Stimulated activated naive CD4-positive, alpha-beta T cell treated with Interleukin-2 at 50 U/mL for 16 hours (primary cell): ENCODE measurements at places on chromosomes 11 and 22.

- DNase-seq: peak; percentile 46
Observed at GRCh38 chr11:119338318-119338890, 2.3 kb downstream of the C1QTNF5 start.

- peak; percentile 42 for DNase-seq
Observed at GRCh38 chr11:45885274-45885920, at the start of gene MAPK8IP1. Gene MAPK8IP1, plus strand, starts transcription at chr11:45885651. Its CDS starts 170 bp downstream, at chr11:45885821.

GRCh38 chr11:123841174-123841573 lies 35.0 kb upstream of the OR6M1 start:
- DNase-seq: no peak

DNA sequence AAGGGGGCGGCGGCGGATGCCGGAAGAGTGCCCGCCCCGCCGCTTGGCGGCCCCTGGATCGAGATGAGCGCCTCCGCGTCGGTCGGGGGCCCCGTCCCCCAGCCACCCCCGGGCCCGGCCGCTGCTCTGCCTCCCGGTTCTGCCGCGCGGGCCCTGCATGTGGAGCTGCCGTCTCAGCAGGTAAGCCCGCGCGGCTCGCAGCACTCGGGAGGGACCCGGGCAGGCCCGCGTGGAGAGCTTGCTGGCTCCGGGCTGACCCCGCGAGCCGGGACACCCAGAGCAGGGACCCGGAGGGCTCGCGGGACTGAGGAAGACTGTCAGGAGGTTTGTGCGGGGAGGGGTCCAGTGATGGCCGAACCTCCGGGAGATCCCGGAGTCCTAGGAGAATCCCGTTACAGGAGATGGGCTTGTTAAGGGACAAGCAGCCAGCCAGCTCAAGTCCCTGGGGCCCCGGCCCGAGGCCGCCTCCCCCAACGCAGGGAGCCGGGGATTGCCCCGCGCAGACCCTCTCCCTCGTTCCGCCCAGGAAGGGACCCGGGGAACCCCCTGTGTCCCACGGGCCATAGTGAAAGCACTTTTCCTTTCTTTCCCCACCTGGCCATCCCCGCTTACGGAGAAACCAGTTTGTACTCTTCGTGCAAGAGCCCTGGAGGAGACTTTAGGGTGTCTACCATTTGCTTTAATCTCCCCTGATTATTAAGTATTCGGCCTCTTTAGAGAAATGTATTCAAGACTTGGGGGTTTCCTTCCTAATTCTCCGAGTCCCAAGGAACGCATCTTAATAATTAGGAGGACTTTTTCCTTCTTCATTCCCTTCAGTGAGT lies 547 bp downstream of the UVRAG start:
- peak; percentile 25 for DNase-seq

DNA sequence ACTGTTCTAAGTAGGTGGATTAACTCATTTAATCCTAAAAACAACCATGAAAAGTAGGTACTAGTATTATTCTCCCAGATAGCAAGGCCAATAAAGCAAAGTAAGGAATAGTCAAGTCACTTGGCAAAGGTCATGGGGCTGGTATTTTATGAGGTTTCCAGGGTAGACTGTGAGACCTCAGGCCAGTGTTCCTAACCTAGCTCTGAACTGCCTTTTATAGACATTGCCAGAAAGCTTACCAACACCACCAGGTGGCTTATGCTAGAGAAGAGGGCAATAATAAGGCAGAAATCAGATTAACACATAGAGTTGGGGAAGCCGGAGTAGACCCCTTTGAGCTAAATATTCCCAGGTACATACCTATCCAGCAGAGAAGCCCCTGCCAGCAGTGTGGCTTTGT lies 490.9 kb upstream of the TENM4 start:
- no peak for DNase-seq

DNA sequence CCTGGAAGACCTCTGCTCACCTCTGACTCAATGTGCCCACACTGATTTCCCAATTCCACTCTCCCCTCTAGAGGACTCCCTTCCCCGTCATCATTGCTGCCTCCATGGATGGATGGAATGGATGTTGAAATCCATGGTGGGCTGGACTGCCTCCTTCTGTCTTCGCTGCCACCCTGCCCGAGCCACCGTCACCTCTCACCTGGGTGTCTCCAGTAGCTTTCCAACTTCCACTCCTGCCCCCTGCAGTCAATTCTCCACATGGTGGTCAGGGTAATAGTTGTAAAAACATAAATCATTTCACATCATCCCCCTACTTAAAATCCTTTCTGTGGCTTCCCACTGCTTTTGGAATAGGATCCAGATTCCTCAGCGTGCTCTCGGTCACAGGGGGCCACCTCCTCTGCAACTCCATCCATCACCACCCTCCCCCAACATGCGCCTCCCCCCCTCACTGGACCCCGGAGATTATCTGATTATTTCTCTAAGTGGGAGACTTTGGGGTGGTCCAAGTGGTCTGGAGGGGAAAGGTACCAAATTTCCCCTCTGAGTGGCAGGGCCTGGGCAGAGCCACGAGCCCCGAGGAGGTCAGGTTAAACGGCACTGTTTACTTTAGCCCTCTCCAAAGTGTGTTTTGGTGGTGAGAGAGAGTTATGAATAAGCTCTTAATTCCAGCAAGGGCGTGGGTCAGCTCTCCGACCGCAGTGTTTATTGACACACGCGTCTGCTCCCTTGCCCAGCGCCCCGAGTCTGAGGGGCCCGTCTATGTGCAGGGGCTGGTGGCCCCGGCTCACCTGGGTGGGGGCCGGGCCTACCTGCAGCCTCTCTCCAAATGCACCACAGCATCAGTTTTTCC lies 313.7 kb downstream of the MN1 start:
- no peak for DNase-seq

GRCh38 chr11:33185756-33186155 lies 24.5 kb upstream of the CSTF3 start:
- no peak for DNase-seq

DNA sequence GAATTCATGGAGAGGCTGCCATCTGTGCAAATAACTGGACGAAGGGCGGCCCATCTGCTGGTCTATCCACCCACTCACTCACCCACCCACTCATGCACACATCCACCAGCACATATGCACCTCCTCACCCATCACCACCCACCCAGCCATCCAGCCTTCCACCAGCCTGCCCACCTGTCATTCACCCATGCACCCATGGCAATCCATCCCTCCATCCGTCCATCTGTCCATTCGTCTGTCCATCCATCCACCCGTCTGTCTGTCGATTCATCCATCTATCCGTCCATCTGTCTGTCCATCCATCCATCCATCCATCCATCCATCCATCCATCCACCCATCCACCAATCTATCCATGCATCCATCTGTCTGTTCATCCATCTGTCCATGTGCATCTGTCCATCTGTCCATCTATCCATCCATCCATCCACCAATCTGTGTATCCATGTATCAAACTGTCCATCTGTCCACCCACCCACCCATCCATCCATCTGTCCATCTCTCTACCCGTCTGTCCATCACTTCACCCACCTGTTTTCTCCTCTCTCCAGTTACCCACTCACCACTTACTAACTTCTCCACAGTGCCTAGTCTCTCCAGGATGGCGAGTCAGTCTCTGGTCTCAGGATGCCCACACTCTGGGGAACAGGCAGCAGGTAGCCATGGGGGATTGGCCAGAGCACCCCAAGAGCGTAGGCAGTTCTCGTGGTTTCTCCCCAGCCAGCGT lies 8.9 kb downstream of the TRPM5 start:
- no peak for DNase-seq

DNA sequence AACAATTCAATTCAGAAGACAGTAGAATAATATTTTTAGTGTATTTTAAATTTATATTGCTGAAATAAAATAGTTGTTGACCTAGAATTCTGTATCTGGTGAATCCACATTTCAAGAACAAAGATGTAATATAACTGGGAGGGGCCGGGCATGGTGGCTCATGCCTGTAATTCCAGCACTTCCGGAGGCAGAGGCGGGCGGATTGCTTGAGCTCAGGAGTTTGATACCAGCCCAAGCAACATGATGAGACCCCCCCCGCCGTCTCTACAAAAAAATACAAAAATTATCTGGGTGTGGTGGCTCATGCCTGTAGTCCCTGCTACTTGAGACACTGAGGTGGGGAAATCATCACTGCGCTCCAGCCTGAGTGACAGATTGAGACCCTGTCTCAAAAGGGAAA lies 72.6 kb downstream of the CD82 start:
- no peak for DNase-seq

GRCh38 chr22:41380993-41381328 lies 781 bp upstream of the TEF start:
- DNase-seq: no peak

- DNase-seq: no peak
Observed at GRCh38 chr11:123152951-123153350, 42.1 kb downstream of the CLMP start.

DNA sequence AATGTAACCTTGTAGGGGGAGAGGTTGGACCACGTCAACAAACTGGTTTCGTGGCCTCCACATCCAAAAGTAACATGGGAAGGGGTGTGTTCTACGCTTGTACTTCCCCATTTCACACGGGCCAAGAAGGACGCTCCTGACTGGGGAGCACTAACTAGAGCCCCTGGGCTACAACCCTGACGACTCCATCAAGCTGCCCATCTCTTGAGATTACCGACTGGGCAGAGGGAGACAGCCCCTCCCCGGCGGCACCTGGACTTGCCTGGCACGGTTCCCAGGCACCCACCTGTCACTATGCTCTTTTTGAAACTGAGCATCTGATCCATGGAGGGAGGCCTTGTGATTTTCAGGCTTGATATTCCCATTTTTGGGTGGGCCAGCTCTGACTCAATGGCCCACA lies 68.5 kb downstream of the SHANK2 start:
- DNase-seq: no peak

DNA sequence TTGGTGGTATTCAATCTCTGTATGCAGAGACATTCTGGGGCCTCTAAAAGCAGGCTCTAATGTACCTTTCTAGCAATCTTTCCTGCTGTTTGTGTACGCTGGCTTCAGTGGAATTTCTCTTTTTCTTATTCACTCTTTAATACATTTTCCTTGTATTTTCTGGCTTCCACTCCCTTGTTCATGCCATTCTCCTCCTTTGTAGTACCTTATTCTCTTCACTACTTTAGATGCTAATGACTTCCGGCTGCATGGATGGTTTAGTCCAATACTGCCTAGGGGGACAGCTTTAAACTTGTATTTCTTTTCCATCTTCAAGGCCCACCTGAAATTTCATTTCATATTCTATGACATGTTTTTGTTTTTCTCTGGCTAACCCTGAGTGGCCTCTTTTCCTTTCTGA lies 40.2 kb downstream of the DDX10 start:
- no peak for DNase-seq

GRCh38 chr11:29263971-29264682 lies 752.7 kb downstream of the KCNA4 start:
- no peak for DNase-seq

- no peak for DNase-seq
Observed at GRCh38 chr11:42779555-42779954, 532.2 kb upstream of the API5 start.

DNA sequence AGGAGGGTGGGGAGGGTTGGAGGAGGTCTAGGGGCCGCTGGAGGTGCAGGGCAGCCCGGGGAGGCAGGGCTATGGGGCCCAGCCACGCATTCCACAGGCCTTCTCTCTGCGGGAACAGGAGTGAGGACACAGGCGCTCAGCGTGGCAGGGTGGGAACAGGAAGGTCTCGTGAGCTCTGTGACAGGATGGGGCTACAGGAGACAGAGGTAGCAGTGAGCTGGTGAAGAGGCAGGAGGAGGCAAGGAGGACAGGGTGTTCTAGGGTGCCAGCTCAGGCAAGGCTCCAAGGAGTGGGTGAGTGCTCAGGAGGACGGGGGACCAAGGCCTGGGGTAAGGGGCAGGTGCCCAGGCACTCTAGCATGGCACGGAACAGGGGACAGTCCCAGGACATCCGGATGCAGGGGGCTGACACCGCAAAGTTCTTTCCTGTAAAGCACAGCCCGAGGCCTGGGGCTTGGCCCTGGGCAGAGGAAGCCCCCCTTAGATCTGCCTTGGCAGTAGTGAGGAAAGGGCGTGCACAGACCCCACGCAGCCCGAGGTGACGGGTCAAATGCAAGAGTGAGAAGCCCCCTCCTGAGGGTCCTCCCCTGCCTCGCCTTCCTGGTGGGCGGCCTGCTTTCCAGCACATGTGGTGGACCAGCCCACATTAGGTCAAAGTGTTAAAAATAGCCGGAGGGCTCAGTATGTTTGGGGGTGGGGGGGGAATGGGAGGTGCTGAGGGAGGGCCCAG lies 4.7 kb upstream of the NEAT1 start:
- no peak for DNase-seq

GRCh38 chr11:85672105-85672902 lies 7.4 kb upstream of the CREBZF start:
- DNase-seq: no peak

GRCh38 chr11:64842366-64842759 lies 2.1 kb downstream of the CDC42BPG start:
- no peak for DNase-seq

DNA sequence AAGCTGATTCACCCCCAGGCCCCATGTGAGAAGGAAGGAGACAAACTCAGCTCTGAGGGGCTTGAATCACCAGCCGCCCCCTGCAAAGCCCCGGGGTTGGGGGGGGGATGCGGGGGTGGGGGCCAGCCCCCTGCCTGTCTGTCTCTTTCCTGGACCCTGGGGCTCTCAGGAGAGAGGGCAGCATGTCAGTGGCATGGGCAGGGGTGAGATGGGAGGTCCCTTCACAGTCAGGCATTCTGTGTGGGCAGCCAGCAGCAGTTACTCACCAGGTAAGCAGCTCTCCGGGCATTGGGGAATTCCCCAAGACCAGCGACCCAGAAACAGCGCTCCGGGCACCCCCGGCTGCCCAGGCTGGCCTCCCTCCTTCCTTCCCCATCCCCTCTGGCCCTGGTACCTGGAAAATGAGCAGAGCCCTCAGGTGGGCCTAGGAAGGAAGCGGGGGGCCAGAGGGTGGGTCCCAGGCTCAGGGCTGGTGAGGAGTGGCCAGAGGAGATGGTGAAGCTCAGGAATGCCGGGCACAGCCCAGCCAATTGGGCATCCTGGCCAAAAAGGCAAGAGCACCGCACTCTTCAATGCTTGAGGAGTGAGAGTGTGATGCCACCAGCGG lies 4.2 kb upstream of the LIF start:
- DNase-seq: peak; percentile 24

- DNase-seq: no peak
Observed at GRCh38 chr11:123313262-123313661, 116.8 kb upstream of the GRAMD1B start.

DNA sequence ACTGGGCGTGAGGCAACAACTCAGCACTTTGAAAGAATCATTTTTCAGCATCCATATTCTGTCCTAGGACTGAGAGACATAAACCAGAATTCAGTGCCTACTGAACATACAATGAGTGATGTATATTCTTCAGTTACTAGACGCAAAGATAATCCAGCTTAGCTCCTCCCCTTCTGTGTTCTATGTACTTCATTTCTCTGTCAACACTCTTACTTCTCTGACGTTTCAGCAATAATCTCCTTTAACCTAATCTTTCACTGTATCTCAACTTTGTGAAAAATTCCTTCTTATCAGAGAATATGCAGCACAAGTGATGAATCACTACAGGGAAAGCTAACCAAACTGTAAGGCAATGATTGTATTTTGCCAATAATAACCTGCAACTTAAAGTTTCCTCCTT lies 2.5 kb upstream of the OR51B5 start:
- DNase-seq: no peak

DNA sequence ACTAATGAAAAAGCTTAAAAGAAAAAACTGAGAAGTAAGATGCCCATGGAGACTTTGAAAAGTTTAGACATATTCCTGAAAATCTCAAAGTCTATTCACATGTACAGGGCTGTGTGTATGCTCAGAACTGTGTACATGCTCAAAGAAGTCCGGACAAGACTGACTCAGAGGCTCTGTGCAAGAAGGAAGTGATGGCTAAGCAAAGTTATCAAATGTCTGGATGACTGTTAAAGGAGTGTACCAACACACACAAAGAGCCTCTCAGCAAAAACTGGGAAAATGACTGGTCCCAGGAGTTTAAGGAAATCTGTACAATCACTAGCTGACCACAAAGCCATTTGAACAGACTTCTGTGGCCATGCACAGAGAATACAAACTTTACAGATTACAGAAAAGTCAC lies 33.1 kb upstream of the ARHGAP32 start:
- no peak for DNase-seq
